ENCODE measurements at places on chromosomes 5 and 9. TPM values are rescaled to one million over a fixed set of nuclear protein-coding genes. Genes with fewer than 3 reads are reported as not detected.

BSPRY gene
- total RNA-seq, result 0.11 TPM

PCDHB10 gene
- 0.06 TPM for total RNA-seq

SLC27A6 gene
- total RNA-seq, result not detected

C8G gene
- total RNA-seq, result 1.4 TPM

SPOCK1 gene
- 24.2 TPM for total RNA-seq

MED10 gene
- 72.4 TPM for total RNA-seq

GRIN1 gene
- total RNA-seq, result 0.21 TPM

PITX1 gene
- total RNA-seq, result 31.8 TPM

TICAM2 gene
- total RNA-seq, result 1.5 TPM

RGS7BP gene
- total RNA-seq, result not detected

SLC28A3 gene
- 0.02 TPM for total RNA-seq

SEMA4D gene
- total RNA-seq, result 5.4 TPM

WNK2 gene
- 7.5 TPM for total RNA-seq

PCDHB7 gene
- not detected for total RNA-seq
